T-helper 9 cell (primary cell): ENCODE measurements at places on chromosomes 4 and X.

GRCh38 chr4:73718375-73719373, 21.7 kb upstream of the CXCL8 start:
- DNase-seq: no peak

GRCh38 chr4:164768516-164768915, 14.6 kb downstream of the SMIM31 start:
- no peak for DNase-seq

DNA sequence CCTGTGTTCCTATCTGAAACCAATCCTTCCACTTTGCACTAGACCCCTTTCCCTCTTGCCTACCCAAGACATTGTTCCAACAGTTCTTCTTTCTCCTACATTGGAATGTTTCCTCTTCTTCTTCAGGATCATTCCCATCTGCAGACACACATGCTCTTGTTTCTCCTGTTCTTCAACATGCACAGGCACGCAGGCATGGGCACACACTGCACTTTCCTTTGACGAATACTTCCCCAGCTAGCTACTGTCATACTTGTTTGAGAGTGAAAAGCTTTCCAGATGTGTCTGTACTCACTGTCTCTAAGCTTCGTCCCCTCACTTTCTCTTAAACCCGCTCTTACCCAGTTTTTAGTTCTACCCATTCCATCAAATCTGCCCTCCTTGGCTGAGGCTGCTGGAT, 31.8 kb upstream of the ERVMER34-1 start:
- DNase-seq: no peak

DNA sequence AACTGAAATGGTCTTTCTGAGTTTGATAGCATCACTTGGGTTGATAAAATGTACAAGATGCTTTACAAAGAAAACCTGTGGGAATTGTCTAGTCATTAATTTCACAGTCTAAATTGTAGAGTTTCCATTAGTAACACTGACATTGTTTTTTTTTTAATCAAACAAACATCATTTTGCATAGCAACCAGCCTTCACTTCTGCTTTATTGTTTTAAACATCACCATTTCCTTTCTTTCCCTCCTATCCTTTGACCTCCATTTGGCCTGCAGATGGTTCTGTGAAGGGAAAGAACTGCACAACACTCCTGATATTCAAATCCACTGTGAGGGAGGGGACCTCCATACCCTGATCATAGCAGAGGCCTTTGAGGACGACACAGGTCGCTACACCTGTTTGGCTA, 171.1 kb downstream of the PALLD start:
- DNase-seq: no peak

DNA sequence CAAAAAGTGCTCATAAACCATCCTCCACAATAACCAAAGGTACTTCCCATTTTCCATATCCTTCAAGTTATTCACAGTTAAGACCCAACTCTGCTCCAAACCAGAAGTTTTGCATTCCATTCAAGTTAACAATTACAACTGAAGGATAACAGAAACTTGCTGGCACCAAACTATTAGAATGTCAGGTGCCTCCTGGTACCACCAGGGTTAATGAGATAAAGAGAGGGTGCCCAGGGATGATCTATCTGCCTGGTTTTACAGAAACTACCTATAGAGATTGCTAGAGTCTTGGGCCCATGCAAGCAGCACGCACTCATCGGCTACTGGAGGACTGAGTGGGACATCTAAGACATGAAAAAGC, 114.6 kb downstream of the RBM47 start:
- DNase-seq: no peak
